RPMI7951 (cell line): ENCODE measurements at places on chromosomes 1 and 21.

DNA sequence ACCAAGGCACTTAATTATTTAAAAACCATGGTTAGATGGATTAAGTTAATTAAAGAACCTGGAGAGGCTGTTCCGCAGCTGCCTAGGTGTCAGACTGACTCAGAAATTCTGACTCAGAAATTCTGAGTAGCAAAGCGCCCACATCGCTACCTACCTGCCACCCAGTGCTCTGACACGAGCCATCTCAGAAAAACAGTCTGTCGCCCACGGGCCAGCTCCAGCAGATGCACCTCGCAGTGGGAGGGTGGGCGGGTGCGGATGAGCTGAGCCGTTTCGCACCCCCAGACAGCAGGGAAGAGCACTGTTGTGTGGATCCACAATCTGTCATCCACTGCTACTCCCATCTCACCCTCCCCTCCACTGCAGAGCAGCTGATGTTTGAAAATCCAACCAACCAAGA lies 13.5 kb downstream of the KCNK1 start:
- DNase-seq = no peak

DNA sequence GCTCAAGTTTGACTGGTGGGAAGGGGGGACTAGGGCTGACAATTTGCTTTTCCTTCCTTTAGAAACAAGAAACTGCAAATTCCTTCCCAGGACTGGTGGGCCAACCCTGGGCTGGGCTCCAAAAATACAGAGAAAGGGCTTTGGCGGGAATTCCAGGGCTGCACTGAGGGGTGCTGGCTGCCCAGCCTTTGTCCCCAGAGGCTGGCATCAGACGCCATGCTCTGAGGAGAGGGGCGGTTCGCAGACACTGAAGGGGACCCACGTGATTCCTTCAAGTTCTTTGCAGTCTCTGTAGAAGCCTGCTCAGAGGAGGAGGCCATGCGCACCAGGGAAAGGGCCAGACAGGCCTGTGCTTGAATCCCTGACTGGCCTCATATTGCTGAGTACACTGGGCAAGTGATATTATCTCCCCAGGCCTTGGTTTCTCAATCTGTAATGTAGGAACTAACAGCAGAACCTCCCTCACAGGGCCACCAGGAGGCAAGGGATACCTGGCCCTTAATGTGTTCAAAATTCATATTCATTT lies 119.5 kb downstream of the EPHB2 start:
- no peak for DNase-seq

- no peak for DNase-seq
Observed at GRCh38 chr1:42153624-42154023, 414 bp downstream of the GUCA2B start.

- no peak for DNase-seq
Observed at GRCh38 chr1:183414365-183414764, 3.8 kb downstream of the NMNAT2 start.

DNA sequence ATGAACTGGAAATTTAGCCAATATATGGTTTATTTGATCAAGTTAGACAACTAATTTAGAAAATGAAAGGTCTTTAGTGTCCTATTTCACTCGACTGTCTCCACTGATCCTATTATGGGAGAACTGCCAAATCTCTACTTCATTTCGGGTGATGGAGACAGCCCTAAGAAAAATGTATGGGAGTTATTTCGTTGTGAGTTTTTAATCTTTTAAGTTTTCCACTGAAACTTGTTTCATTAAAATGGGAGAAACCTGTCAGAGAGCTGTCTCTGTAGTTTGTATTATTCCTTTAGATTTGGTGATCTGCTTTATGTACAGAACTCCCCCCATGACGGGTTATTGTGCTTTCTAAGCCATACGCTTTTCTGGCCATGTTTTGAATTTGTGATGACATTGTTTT lies 899.7 kb downstream of the ADGRL2 start:
- DNase-seq = no peak

DNA sequence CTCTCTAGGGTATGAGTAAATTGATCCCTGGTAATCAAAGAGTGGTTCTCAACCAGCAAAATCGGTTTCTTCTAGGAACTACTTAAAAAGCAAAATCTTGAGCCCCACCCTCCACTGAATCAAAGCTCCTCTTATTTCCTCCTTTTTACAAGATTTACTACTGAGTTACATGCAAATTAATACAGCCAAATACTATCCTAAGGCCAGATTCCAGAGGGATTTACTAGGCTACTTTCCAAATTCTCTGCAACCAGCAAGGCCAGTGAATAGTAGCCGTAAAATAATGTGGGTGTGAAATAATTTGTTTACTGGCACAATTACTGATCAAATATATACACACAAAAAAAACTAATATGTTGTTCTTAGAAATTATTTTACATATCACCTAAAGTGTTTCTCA lies 1583.8 kb downstream of the NCAM2 start:
- DNase-seq = no peak

- DNase-seq = no peak
Observed at GRCh38 chr1:178450871-178451270, 45.9 kb downstream of the CLEC20A start.

DNA sequence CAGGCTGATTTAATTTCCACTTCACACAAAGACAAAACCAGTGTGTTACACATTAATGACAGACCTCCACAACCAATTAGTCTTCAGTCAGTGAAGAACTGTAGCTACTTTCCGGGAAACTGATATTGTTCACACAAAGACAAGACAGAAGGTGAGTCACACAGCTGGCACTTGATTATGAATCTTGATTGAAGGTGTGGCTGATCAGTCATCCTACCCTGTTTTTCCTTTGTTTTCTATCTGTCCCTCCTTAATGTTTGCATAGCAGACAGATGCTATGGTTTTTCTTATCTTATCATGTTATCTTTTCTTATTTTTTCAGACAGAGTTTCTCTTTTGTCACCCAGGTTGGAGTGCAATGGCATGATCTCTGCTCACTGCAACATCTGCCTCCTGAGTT lies 185.1 kb upstream of the GREM2 start:
- DNase-seq = peak; percentile 11

- DNase-seq = peak; percentile 39
Observed at GRCh38 chr1:17527036-17527914, 12.2 kb upstream of the ARHGEF10L start.

- no peak for DNase-seq
Observed at GRCh38 chr1:50508040-50508586, 84.9 kb upstream of the DMRTA2 start.

GRCh38 chr1:15966081-15966955 lies 9.6 kb downstream of the ZBTB17 start:
- peak; percentile 55 for DNase-seq

DNA sequence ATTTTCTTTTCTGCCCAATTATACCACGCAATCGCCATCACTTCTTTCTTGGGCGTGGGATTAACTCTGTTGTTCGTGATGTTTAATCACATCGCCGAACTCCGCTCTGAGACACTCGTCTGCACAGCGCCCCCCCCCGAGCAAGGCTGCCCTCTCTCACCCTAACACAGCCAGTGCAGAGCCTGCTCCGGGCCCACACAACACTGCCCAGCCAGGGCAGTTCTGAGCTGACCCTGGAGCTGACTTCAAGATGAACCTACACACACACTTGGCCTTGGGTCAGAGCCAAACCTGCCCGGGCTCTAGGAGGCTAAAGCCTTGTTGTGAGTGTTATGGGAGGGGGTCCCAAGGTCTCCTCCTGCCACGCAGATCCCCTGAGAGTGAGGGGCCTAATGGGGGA lies 64.6 kb upstream of the LRP8 start:
- DNase-seq = no peak

GRCh38 chr1:109687641-109688499 lies at the start of gene GSTM1:
Gene GSTM1 (plus strand): TSS chr1:109687817. CDS start chr1:109687874, 57 bp downstream.
- no peak for DNase-seq

DNA sequence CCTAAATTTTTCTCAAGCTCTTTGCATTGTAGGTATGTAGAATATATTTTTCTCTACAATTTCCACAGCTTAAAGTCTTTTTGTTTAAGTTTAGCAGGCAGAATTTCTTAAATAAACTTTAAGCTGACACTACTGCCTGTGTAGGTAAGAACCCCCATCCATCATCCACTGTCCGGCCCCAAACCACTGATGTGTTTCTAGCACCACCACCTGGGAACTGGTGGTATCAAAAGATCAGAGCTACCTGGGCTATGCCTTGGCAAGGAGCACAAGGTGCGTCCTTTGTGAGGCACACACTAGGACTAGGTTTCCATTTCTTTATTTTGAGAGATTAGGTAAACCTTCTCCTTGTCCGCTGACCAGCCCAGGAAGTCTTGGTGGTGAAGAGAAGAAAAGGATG lies 10.5 kb upstream of the LELP1 start:
- DNase-seq = no peak

DNA sequence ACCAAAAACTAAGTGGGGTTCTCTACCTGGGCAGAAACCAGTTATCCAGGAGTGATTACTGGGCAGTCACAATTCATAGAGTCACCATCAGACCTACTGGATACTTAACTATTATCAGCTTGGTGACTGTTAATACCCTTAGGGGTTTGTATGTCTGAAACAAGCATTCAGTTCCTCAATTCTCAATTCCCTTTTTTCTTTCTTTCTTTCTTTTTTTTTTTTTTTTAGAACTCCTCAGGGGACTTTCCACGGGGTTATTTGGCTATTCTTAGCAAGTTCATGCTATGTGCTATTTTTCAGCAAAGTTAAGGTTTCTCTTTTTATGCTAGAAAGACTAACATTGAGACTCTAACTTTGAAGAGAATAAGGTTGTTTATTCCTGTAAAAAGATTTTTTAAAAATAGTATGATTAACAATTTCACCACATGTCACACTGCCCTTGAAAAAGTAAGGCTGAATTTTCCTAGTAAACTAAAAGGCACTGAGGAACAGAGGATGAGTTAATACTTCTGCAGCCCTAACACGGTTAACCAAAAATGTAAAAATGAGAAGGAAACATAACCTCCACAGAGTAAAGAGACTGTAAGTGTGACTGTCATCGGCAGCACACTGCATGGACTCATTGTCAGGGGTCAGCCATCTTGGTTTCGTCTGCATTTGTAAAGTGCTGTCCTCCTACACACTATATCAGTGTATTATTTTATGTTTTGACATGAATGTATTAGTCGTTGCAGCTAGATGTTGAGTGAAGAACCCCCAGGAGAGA lies 310.2 kb downstream of the NTNG1 start:
- DNase-seq = no peak

- no peak for DNase-seq
Observed at GRCh38 chr1:230139741-230140140, 72.7 kb downstream of the GALNT2 start.

GRCh38 chr1:63255153-63255552 lies 67.2 kb upstream of the FOXD3 start:
- DNase-seq = no peak

- DNase-seq = no peak
Observed at GRCh38 chr1:153336650-153337049, 12.0 kb downstream of the PGLYRP4 start.

GRCh38 chr1:27669876-27670275 lies 2.1 kb downstream of the IFI6 start:
- no peak for DNase-seq

DNA sequence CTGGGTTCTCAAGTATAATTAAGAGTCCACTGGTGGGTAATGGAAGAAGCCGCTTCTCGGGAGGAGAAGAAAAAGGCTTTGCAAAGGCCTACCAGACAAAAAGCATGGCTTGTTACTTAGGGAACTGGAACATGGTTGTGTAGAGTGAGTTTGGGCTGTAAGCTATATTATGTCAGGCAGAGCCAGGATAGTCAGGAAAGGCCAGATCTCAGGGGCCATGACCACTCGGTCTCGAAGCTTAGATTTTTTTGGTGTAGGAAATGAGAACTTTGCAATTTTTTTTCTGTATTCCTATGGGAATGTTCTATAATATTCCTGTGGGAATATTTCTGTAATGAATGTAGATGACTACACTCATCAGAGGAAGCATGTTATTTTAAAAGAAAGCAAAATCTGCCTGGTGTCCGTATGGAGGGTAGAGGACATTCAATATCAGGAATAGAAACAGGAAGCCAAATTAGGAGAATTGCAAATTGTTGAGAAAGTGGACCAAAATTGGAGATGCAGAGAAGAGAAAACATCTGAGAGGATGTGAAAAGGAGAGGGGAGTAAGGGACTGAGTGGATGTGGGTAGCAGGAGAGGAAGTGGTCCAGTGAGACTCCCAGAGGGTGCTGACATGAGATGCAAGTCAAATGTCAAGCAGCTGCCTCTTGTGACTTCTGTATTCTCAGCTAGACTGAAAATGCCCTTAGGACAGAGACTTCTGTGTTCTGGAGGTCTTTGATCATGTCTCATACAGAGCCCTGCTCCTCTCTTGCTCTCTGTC lies 45.2 kb upstream of the HAO2 start:
- DNase-seq = no peak

GRCh38 chr1:209455661-209456358 lies 127.7 kb upstream of the CAMK1G start:
- DNase-seq = no peak

DNA sequence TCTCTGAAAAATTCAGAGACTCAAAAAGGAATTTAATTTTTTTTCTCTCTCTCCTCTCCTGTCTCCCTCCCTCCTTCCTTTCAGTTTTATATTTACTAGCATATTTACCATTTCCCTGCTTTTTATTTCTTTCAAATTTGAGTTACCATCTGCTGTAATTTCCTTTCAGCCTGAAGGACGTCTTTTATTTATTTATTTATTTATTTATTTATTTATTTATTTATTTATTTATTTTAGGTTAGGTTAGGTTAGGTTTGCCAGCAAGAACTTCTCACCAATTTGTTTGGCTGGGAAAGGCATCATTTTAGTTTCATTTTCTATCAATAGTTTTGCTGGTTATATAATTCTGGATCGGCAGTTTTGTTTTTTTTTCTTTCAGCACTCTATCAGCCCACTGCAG lies 231.7 kb upstream of the ZRANB2 start:
- DNase-seq = no peak

DNA sequence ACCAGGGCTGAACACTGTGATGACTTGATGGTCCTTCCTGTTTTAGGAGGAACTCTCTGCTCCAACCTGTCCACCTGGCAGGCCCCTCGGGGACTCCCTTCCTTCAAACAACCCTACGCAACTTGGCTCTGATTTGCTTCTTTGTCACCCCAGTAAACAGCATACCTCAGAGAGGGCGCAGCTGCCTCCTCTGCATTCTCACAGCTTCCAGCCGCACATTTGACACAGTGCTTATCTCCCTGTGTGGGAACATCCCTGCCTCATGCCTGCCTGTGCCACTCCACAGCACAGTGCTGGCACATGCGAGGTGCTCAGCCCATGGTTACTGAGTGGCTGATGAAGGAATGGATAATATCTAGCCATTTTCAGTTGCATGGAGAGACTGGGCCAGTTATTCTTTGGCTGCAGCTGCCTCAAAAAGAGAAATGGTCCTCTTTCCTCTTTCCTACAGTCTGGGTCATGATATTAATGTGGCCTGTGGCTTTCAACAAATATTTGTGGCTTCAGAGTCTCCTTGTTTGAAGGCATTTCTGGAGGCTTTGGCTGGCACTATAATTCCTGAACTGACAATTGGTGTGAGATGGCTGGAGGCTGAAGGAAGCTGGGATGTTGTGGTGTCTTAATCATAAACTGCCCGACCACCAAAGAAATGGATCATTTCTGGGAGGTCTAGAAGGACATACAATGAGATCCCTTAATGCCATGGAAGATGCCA lies 77.9 kb downstream of the TENT5C start:
- peak; percentile 83 for DNase-seq

GRCh38 chr21:36125512-36126207 lies 9.2 kb upstream of the CBR3 start:
- DNase-seq = peak; percentile 46

GRCh38 chr1:22643381-22643780 lies at the start of gene C1QC:
Gene C1QC (plus strand): TSS chr1:22643633. CDS start chr1:22644024, 391 bp downstream.
- no peak for DNase-seq

GRCh38 chr1:201285846-201286245 lies 2.5 kb downstream of the PKP1 start:
- DNase-seq = no peak

GRCh38 chr1:48937732-48938131 lies 161.0 kb upstream of the BEND5 start:
- DNase-seq = no peak
